Uterine smooth muscle cell (primary cell): ENCODE measurements at places on chromosomes 4 and X. TPM values are rescaled to one million over a fixed set of nuclear protein-coding genes. Genes with fewer than 3 reads are reported as not detected.

The PCSK1N gene
- total RNA-seq = 2.9 TPM in 1 of 2 replicates, not detected in the other

The SLC49A3 gene
- 0.55 and 1.00 TPM in 2 replicates for total RNA-seq

The PHOX2B gene
- not detected in 2 replicates for total RNA-seq

The CCDC158 gene
- total RNA-seq = 0.11 and 0.37 TPM in 2 replicates

The TBX22 gene
- not detected in 2 replicates for total RNA-seq

The NAP1L2 gene
- 3.9 and 7.5 TPM in 2 replicates for total RNA-seq

The CENPE gene
- 11.9 and 58.4 TPM in 2 replicates for total RNA-seq

The PDGFRA gene
- 152 and 220 TPM in 2 replicates for total RNA-seq
